ENCODE measurements at places on chromosomes 16 and 17.

DNA sequence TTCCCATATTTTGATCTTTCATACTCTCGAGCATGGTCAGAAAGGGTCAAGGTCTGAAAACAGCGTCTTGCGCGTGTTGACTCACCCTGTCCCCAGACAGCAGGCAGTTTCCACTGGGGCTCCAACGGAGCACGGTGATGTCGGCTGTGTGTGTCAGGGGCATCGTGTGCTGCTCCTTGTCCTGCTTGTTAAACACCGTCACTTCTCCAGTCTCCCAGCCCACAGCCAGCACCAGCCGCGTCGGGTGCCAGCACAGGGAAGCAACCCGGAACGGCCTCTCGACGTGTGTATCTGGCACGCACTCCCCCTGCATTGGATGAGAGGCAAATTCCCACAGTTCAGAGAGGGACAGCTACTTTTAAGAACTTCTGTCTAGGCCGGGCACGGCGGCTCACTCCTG lies 9.6 kb downstream of the IFT140 start:
- ATAC-seq = no peak

- no peak for ATAC-seq
Measured at GRCh38 chr17:20279631-20280030, 187.7 kb downstream of the LGALS9B start.

GRCh38 chr17:48563385-48563838 lies 14.7 kb downstream of the HOXB4 start:
- ATAC-seq = no peak

GRCh38 chr16:5064915-5065314 lies 841 bp downstream of the C16orf89 start:
- no peak for ATAC-seq

DNA sequence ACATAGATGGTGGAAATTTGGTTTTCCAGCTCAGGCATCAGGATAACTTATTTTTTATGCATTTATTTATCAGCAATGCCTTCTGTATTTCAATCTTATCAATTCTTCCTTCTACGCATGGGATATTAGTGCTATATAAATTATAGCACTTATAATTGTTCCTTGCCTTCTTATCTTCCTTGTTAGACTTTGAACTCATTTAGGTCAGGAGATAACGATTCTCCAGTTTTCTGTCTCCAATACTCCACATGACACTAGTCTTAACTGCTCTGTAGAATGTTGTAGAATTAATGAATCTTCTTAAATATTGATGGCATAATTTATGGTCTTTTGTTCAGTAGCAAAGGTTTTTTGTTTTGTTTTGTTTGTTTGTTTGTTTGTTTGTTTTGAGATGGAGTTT lies 10.7 kb upstream of the BCO1 start:
- ATAC-seq = no peak

DNA sequence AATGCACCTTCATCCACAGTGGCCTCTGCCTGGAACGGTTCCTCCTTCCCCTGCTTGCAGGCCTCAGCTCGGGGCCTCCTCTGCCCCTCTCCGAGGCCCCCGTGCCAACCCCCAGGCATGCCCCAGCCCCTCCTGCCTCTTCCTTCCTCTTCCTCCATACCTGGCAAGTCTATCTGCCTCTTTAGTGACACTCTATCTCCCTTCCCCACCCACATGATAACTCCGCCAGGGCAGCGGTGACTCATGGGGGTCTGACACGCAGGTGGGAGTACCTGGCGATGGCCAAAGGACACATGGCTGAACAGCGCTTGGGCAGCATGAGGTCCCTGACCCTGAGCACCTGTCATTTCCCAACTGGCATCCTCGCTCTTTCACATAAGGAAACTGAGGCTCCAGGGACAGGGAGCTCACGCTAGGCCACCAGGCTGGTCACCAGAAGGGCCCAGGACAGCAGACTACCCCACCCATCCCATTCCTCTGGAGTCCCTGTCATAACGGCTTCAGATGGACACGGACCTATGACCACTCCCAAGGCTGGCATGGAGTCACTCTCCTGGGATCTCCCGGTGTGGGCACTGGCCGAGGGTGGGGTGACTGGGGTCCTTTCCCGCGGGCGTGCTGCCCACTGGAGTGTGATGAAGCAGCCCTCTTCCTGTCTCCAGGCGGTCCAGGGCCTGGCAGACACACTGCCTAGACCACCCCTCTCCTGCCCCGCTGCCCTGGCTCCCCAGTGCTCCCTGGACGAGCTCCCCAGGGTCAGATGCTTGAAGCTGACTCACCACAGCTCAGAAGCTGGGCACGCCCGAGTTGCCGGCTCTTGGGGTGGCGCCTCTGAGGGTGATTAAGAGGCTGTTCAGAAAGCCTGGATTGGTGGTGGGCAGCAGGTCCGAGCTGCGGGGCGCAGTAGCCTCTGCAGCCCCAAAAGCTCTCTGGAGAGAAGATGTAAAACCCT lies 100.6 kb downstream of the ENGASE start:
- ATAC-seq = 0 out of 3 replicates have a peak, but pooled peaks have one; percentile 11

DNA sequence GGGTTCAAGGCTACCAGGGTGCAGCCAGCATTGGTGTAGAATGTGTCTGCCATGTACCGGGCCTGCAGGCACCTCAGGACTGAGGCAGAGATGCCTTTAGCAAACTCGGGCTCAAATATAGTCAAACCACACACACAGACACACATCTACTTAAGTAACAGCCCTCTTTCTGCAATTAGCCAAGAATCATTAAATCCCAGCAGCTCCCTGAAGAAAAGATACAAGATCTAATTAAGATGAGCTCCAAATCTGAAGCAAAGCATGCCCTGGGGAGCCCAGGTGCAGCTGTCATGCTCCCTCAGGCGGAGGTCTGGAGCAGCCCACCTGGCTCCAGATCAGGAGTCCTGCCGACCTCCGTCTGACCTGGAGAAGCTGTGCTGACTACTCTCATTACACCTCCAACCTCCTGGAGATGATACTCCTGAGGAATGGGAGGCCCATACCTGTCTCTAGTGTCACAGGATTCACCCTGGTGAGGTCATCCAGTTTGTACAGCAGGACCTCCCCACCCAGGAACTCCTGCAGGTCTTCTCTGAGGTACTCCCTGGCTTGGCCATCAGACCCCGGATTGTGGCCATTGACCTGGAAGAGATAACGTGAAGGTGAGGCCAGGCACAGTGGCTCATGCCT lies 6.9 kb downstream of the MYO19 start:
- no peak for ATAC-seq

DNA sequence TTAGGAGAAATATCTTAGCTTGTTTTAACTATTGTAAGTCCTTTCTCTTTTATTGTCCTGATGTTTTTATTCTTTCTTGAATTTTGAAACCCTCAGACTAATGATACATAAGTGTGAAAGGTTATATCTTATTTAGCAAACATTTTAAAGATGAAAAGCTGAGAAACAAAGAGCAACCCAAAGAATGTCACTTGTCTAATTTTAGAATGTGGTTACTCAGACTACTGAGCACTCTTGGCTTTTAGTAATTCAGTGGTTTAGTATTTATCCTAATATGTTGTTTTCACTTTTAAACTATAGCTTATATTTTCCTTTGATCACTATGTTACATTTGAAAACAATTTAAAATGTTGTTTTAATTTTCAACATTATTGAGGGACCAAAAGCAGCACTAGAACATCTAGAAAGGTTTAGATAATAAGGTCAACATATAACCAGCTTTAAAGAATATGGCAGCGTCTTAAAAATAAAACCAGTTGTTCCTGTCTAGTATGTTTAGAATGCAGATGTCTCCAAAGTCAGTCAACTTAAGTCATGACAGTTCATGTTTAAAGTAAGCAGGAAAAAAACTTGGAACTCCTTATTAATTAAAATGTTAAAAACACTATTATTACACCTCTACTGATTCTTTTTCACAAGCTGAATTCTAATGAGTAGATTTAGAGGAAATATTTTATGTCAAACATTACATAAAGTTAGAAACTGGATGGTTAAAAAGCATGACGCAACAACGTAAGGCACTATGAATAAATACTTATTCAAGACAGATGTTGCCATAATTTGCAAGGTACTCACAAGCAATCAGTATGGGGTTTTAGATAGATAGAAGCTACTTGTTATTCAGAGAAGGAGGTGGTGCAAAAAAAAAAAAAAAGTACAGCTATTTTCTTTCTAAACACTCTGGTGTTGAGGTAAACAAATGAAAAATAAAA lies 2.4 kb downstream of the MBTD1 start:
- ATAC-seq = no peak

DNA sequence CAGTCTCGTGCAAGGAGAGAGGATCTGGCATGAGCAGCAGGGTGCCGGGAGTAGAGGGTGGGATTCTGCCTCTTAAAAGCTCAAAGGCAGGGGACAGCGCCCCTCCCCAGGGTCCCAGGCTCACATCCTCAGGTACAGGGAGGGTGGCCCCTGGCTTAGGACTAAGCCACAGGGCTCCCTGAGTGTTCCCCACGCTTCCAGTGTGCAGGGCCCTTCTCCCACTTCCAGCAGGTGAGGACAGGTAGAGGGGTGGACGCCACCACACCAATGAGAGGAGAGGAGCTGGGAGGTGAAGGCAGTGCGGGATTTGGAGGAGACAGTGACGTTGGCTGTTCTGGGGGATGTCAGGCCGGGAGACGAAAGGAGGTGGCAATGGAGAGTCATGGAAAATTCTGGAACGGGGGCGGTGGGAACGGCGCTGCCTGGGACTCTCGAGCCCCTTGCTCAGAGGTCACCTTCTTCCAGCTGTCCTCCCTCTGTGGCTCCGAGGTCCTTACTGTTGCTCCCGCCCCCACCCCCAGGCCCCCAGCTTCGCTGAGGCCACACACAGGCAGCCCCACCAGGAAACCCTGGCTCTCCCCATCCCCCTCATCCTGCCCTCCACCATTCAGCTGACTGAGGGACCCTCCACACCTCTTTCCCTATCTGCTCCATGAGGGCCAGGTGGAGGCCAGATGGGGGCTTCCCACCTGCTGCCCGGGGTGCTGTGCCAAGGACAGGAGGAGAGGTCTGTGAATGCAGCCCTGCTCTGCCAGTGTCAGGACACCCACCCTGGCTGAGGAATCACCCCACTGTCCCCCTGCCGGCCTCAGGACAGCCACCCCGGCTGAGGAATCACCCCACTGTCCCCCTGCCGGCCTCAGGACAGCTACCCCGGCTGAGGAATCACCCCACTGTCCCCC lies 57.7 kb upstream of the ACSF3 start:
- no peak for ATAC-seq

DNA sequence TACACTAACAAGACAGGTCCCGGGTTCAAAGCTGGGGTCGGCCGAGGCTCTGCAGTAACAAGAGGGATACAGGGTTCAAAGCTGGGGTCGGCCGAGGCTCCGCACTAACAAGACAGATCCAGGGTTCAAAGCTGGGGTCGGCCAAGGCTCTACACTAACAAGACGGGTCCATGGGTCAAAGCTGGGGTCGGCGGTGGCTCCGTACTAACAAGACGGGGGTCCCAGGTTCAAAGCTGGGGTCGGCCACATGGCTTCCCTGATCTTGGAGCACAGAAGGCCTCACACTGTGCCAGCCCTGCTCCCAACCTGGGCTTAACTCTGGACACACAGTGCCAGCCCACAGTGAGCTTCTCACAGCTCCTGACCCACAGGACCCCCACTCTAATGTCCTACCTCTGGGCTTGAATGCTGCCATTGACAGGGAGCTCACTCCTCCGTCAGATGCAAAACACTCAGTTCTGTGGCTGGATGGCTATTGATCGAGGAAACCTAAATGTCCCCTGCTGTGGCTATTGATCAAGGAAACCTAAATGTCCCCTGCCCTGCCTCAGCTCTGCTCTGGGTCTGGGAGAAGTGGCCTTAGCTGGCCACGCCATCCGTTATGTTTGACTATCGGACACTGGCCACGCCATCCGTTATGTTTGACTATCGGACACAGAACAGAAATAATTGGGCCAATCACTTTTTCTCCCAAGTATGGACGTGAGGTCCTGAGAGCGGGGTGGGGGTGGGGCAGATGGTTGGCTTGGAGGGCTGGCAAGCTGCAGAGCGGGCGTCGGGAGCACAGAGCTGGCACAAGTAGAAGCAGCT lies 54.6 kb upstream of the DOC2B start:
- ATAC-seq = no peak

DNA sequence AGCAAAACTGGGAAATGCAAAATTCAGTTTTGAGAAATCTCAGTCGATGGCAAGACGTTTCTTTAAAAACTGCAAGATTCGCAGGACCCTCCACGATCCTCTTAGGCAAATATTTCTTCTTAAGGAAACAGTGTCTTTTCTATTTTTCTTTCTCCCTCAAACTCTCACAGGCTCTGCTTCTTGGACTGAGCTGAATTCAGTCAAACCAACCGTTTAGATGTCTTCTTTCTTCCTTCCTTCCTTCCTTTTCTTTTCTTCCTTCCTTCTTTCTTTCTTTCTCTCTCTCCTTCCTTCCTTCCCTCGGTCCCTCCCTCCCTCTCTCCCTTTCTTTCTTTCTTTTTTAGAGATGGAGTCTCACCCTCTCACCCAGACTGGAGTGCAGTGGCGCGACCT lies 67.2 kb upstream of the AXIN2 start:
- no peak for ATAC-seq

DNA sequence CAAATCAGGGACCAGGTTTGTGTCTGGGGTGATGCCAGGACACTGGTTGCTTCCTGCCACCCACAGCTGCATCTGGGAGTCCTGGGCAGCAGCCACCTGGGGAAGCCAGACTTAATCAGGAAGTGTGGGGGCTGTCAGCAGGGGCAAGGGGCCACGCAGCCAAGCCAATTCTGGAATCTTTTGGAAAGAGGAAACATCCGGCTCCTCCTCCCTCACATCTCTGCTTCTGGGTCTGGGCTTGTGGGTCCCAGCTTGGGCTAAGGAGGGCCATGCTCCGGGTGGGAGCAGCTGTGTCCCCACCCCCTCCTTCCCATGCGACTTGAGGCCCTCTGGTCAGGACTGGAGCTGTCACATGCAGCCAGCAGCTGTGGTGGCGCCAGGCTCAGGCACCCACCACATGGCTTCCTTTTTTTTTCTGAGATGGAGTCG lies 37.0 kb upstream of the CCDC182 start:
- peak; percentile 12 for ATAC-seq

- ATAC-seq = no peak
Measured at GRCh38 chr17:12815642-12816141, 26.4 kb downstream of the ARHGAP44 start.

DNA sequence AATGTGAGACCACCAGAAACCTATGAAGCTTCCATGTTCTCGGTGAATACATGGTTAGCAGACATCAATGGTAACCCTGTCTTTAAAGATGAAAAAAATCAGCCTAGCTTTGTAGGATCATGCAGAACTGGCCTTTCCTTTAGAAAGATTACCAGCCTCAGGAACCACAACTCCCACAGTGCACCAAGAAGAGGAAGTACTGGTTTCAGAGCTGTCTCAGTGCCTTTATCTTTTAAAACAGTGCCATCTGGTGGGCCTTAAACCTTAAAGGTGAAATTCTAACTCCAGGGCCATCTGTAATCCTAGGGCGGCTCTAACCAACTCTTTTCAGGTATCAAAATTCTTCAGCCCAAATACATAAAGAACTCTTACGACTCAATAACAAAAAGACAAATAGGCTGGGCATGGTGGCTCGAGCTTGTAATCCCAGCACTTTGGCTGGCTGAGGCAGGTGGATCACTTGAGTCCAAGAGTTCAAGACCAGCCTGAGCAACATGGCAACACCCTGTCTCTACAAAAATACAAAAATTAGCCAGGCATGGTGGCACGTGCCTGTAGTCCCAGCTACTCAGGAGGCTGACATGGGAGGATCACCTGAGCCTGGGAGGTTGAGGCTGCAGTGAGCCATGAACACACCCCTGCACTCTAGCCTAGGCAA lies 5.4 kb downstream of the ATPAF2 start:
- ATAC-seq = peak; percentile 96

Measured in SK-N-SH treated with all-trans-retinoic acid at 6 μM for 48 hours (cell line).